ENCODE measurements at places on chromosomes 5 and 9.

DNA sequence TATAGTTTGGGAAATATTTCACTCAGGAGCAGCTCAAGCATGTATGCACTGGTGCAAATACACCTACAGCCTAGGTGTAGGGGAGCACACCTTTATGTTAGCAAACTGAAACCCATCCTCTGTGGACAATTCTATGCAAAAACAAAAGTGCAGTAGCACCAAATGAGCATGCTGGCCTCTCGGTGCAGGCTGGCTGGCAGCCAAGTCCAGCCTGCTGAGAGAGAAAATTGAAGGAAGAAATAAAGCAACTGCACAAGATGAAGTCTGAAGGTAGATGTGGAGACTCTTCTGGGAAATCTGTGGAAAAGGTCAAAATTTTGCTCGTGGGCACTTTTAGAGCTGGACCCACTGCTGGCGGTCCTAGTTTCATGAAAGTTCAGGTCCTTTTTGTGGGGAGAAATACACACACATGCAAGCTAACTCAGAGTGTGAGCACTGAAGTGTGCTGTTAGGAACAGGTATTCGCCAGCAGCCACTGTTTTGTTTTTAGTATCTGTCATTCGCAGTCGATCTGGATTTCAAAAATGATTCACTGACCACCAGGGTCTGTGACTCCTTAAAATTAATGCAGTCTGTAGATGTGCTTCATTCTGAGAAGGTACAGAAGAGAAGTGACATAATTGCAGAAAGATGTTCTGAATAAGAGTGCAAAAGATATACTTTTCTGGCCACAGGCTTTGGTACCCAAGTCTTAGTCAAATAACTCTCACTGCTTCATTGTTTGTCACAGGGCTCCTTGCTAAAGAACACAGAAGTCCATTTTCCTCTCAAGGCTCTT, 281.7 kb downstream of the PARP8 start:
- DNase-seq = no peak

- DNase-seq = peak; percentile 36
These were observed 138.1 kb downstream of the C9orf50 start for GRCh38 chr9:129482521-129483414.

GRCh38 chr9:34374905-34375552, 1.7 kb downstream of the MYORG start:
- DNase-seq = no peak

DNA sequence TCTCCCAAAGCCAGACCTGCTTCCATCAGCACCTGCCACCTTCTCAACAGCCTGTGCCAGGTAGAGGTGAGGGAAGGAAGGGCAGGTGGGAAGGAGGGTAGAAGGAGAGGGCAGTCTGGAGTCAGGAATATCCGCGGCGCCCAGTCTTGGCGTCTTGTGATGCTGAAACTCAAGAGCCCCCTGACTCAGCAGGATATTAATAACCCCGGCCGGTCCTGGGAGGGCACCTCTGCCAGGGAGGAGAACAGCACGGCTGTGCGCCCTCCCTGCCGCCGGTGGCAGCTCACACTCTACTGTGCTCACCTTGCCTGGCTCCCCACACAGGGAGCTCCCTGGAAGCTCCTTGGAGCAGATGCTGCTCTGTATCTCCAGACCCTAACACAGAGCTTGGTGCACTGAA, 11.6 kb upstream of the NTNG2 start:
- no peak for DNase-seq

DNA sequence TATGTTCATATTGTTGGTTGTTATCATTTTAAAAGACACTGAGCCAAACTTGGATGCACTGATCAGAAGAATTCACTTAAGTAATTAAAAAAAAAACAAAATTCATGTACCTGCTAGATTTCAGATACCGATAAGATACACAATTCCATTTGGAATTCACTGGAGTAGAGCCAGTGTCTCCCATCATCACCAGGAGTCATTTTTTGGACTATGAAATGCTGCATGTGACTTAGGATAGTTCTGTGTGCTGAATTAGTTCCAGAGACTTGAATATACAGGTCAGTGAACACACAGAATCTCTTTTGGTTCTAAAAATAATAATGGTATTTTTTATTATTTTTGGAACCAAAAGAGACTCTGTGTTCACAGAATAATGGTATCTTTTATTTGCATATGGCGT, 482.6 kb upstream of the PIK3R1 start:
- no peak for DNase-seq

DNA sequence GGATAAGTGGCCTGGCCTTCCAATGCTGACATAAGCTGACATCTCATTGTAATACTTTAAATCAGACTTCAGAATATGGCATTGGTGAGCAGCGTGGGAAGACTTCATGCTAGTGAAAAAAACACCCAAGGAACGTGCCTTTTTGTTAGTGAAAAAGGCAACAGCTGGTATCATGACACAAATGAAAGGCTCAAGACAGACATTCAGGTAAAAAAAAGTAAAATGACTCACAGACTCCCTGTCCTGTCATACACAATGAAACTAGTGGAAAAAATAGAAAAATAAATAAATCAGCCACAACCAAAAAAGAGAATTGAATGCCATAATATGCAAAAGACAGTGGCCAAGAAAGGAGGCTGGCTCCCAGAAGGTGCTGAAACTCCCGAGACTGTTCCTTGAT, 24.4 kb upstream of the PPP1R2B start:
- DNase-seq = no peak

DNA sequence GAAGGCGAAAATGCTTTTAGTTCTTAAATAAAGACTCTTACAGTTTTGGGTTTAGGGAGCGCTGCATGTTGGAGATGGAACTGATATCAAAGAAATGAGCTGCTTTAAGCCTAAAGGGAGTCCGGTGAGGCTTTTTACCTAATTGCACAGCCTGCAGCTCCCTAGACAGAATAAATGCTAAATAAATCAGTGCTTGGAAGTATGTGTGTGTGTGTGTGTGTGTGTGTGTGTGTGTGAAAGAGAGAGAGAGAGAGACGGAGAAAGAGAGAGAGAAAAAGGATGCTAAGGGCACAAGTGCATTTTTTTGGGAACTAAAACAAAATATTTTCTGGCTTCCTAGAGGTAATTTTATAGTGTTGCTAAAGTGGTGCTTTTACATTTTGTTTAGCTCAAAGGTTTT, 88.4 kb downstream of the MTRR start:
- no peak for DNase-seq

DNA sequence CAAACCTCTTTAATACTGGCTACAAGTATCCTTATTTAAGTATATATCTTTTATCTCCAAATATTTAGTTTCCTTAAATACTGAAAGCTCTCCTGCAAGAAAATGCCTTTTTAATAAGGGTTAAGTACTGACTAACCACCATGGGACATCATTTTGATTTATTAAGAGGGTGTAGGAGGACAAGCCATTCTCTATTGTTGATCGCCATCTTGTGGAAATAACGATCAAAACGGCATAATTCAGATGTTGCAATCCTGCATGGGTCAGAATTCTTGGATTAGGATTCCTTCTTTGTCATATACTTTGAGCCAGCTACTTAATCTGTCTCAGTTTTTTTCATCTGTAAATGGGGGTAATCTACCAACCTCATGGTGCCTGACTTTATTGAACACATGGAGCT, 28.7 kb upstream of the C5orf46 start:
- DNase-seq = no peak

DNA sequence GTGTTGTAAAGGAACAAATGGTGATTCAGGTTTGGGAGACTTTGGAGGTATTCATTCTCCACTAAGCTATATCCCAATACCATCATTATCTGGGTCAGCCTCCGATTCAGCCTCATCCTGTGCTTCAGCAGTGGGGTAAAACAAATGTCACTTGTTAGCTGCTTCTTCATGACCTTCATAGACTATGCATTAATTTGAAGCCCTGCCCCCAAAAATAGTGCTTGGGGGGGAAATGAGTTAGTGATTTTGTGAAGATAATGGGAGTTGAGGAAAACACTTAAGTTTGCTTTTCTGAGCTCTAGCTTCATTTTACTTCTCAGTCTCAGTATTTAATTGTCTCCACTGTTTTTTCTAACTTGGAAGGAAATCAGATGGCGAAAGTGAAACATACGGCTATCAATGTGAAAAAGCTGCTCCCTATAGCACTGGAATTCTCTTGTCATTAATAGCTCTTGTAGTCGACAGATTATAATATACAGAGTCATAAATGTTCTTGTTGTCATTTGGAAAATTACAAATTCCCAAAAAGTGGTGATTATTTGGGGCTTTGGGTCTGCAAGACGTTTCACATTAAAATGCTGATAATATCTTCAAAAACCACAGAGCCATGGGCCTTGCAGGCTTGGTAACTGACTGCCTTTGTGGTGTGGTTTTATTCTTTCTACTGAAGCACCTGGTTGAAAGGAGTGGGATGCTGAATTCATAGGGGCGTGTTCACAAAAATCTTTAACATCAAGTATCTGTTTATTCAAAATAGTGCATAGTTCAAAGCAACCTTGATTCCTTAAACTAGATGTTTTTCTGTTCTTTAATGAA, 40.0 kb downstream of the PIK3R1 start:
- DNase-seq = no peak

All from activated T-cell treated with anti-CD3 and anti-CD28 coated beads, Interleukin-2, amount 50 U/mL, for 72 hours (primary cell).